CD4-positive, alpha-beta memory T cell (primary cell): ENCODE measurements at places on chromosomes 6 and 20.

GRCh38 chr6:15870333-15871043, 207.7 kb upstream of the DTNBP1 start:
- no peak for DNase-seq

GRCh38 chr6:30321692-30322388, 4.9 kb upstream of the TRIM39 start:
- no peak for DNase-seq

DNA sequence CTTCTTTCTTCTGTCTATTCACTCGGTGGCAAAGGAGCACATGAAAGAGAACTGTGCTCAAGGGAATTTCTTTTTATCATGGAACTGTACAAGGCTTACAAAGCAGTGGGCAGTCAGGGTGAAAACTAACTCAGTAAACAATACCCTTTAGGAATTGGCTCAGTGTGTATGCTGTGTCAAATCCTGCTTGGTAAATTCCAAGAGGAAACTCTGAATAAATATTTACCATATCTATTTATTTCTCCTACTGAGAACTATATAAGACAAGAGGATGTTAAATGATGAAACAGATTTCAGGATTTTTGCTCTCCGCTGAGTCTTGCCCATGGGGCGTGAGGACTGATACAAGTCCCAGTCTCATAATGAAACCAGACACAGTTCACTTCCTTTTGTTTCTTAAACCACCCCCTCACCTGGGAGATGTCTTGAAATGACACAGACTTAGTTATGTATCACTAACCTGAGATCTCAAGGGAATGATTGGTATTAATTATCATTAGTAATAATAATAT, 188.8 kb downstream of the BACH2 start:
- DNase-seq = no peak

GRCh38 chr6:21902628-21903169, 309.1 kb downstream of the SOX4 start:
- DNase-seq = no peak

DNA sequence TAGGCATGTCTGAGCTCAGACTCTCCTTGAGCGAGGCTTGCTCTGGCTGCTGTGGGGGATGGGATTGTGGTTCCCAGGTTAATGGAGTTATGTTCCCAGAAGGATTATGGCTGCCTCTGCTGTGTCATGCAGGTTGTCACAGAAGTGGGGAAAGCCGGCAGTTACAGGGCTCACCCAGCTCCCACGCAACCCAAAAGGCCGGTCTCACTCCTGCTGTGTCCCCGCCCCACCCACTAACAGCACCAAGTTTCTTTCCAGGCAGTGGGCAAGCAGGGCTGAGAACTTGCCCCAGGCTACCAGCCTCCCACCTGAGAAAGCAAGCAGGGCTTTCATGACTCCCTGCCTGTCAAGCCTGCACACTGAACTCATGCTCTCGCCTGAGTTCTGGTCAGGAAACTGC, 750.5 kb downstream of the FRK start:
- no peak for DNase-seq

DNA sequence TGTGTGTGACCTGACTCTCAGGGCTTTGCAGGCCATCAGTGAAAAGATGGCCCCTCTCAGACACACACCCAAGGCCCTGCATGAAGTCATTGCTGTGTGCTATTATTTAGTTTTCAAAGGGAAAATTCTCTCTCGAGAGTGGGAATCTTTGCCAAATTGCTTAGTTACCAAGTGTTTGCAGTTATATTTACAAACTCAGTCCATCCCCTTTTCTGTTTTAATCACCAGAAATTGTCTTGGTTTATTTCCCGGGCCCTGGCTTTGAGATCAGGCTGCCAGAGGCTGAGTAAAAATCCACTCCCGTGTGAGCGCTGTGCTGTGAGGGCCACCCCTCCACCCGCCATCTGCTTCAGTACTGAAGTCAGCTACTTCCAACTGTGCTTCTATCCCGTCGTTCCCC, 163.1 kb downstream of the SOD2 start:
- DNase-seq = no peak
